Fibroblast of upper back skin (primary cell): ENCODE measurements at places on chromosomes 5 and 9.

DNA sequence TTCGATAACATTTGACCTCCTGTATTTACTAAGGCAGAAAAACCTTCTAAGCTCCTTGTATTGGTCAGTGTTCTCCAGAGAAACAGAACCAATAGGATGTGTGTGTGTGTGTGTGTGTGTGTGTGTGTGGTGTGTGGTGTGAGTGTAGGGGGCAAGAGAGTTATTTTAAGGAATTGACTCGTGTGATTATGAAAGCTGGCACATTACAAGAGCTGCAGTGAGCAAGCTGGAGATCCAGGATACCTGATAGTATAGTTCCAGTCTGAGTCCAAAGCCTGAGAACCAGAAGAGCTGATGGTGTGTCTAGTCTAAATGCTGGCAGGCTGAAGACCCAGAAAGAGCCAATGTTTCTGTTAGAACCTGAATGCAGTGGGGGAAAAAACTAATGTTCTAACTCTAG lies 21.2 kb upstream of the PIK3R1 start:
- no peak for DNase-seq

- DNase-seq: no peak
These were observed 17.8 kb downstream of the ENTREP1 start for GRCh38 chr9:69342769-69343168.

DNA sequence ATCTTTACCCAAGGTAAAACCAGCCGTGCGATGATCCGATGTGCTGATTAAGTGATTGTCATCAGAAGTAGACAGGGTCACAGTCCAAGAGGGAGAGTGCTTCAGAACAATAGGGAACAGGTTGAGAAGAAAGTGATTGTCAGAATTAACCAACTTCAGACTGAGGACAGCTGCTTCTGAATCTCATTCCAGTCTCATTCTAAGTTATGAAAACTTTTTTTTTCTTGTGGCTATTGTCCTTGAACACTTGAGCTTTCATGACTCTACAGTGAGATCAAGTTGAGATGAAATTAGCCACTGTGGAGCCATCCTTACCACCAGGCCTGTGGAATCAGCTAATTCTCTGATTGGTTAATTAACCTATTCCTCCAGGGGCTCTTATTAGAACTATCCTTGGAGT lies 159.9 kb upstream of the WWC1 start:
- no peak for DNase-seq

GRCh38 chr9:97689401-97690180 lies 7.5 kb downstream of the XPA start:
- peak; percentile 28 for DNase-seq

GRCh38 chr9:69822116-69822750 lies 1.6 kb downstream of the CFAP95 start:
- peak; percentile 73 for DNase-seq

GRCh38 chr5:151718646-151719045 lies 31.9 kb upstream of the SPARC start:
- peak; percentile 96 for DNase-seq

- DNase-seq: no peak
These were observed 315.6 kb upstream of the PTPRD start for GRCh38 chr9:10928372-10928771.

- DNase-seq: peak; percentile 91
These were observed 51.7 kb upstream of the TUT7 start for GRCh38 chr9:86405926-86406325.
